ENCODE measurements at places on chromosomes 3 and 15.
A peak's percentile ranks its signal among the peaks of the same experiment; 100 is the strongest.

DNA sequence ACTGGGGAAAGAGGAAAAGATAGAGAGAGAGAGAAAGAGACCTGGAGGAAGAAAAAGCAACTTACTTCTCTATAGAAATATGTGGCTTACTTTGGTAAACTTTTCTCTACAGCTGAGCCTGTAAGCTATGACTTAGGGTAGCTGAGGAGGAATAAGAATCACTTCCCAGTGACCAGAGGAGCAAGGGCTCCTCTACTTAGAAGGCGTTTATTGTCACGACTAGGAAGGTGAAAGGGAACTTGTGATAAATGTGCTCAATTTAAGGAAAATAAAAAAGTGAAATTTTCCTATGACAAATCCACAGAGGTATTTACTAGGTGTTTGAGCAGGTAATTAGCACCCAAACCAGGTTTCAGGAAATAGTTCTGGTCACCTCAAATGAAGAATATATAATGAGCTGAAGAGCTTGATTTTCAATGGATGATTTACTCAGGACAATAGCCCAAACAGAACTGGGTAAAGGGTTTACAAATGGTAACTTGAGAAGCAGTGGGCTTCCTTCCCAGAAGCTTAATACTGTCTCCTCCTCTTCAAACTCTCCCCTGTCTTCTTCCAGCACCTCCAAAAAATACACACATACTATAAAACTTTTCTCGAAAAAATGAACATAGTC lies 46.1 kb downstream of the SOX2 start:
- DNase-seq = no peak

GRCh38 chr15:95327661-95328060 lies 1002.8 kb upstream of the NR2F2 start:
- DNase-seq = no peak

GRCh38 chr15:78427953-78428352 lies 10.1 kb upstream of the IREB2 start:
- no peak for DNase-seq

DNA sequence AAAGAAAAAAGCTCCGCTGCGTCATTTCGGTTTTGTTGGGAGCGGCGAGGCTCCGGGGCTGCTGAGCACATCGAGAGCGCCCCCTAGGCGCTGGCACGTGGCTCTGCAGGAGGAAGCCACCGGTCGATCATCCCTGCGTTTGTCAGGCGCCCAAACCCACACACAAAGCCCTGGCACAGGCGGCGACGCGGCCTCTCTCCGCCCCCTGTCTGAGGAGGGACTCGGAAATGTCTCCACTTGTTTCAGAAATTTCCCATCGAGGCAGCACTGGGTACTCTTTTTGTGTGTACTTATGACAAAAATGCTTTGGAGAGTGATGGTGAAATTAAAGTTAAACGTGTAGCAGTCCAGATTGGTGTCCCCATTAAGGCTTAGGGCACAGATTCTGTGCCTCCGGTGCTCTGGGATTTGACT lies 407.3 kb upstream of the ONECUT1 start:
- peak; percentile 23 for DNase-seq

GRCh38 chr3:194615226-194615625 lies 18.0 kb downstream of the TMEM44 start:
- no peak for DNase-seq

DNA sequence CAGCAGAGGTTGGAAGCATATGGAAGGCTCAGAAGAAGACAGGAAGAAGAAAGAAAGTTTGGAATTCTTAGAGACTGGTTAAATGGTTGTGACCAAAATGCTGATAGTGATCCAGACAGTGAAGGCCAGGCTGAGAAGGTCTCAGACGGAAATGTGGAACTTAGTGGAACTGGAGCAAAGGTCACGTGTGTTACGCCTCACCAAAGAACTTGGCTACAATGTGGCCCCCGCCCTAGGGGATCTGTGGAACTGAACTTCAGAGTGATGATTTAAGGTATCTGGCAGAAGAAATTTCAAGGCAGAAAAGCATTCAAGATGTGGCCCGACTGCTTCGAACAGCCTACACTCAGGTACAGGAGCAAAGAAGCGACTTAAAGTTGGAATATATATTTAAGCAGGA lies 83.1 kb downstream of the MYO5A start:
- DNase-seq = no peak

Measured in stimulated activated CD4-positive, alpha-beta T cell treated with anti-CD3 and anti-CD28 coated beads, Interleukin-2, amount 100 ng/mL, for 24 hours (primary cell).